Colonic mucosa (tissue), 4 donors: ENCODE measurements at places on chromosomes 3 and 15. TPM values are rescaled to one million over a fixed set of nuclear protein-coding genes. Genes with fewer than 3 reads are reported as not detected.

TPRA1 gene
- total RNA-seq: 38.0 TPM

CTXN2 gene
- 0.07 TPM for total RNA-seq

RAB43 gene
- total RNA-seq: 33.3 TPM

SCG5 gene
- total RNA-seq: 4.1 TPM

CCDC39 gene
- not detected for total RNA-seq

LRRC31 gene
- 42.0 TPM for total RNA-seq

CFAP20DC gene
- total RNA-seq: 1.8 TPM

SLC9C1 gene
- total RNA-seq: 0.13 TPM

TRAIP gene
- 3.6 TPM for total RNA-seq

SLC12A8 gene
- total RNA-seq: 20.7 TPM

SCN5A gene
- 0.45 TPM for total RNA-seq

TEX55 gene
- total RNA-seq: not detected

BBX gene
- total RNA-seq: 21.5 TPM

PLIN1 gene
- total RNA-seq: 1.2 TPM

CAMK2N2 gene
- total RNA-seq: 0.19 TPM

TTLL13 gene
- 1.2 TPM for total RNA-seq

SGO1 gene
- total RNA-seq: 4.0 TPM

CHRD gene
- 2.0 TPM for total RNA-seq

UPK1B gene
- not detected for total RNA-seq

GOLGA6L7 gene
- total RNA-seq: not detected

SUCNR1 gene
- total RNA-seq: 0.05 TPM

CADM2 gene
- total RNA-seq: 1.2 TPM

FBXO40 gene
- not detected for total RNA-seq

CPNE9 gene
- not detected for total RNA-seq

DPH3 gene
- 15.4 TPM for total RNA-seq

PPP1R14D gene
- total RNA-seq: 166 TPM

ENTPD3 gene
- 2.3 TPM for total RNA-seq

GXYLT2 gene
- total RNA-seq: 8.4 TPM

VGLL3 gene
- total RNA-seq: 8.0 TPM

TUSC7 gene
- not detected for total RNA-seq

PRSS50 gene
- not detected for total RNA-seq
